Brain microvascular endothelial cell (primary cell): ENCODE measurements at places on chromosomes 11 and 22.

- DNase-seq, result no peak
Observed at GRCh38 chr11:122556605-122557004, 98.9 kb upstream of the UBASH3B start.

GRCh38 chr11:57223601-57224000, 13.4 kb downstream of the APLNR start:
- DNase-seq, result no peak

GRCh38 chr11:3119141-3119821, 45.8 kb downstream of the OSBPL5 start:
- DNase-seq, result no peak

DNA sequence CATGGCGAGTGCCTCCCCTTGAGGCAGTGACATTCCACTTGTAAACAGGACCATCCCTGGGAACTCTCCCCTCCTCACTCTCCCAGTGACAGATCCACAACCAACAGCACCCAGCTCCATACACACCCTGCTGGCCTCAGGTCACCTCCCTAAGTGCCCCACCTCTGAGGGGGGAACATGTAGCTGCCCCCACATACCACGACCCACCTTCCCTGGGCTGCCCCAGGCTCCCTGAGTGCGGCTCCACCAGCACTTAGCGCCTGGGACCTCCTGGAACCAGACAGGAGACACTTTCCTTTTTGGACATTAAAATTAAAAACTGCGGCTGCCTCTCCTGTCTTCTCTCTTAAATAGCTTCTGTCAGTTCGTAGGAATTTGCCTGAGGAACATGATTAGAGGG, 1140.1 kb downstream of the BRD1 start:
- no peak for DNase-seq

- no peak for DNase-seq
Observed at GRCh38 chr11:105100206-105100605, 39.4 kb downstream of the CARD18 start.

- peak; percentile 47 for DNase-seq
Observed at GRCh38 chr11:111520560-111520959, 6.0 kb downstream of the HOATZ start.

DNA sequence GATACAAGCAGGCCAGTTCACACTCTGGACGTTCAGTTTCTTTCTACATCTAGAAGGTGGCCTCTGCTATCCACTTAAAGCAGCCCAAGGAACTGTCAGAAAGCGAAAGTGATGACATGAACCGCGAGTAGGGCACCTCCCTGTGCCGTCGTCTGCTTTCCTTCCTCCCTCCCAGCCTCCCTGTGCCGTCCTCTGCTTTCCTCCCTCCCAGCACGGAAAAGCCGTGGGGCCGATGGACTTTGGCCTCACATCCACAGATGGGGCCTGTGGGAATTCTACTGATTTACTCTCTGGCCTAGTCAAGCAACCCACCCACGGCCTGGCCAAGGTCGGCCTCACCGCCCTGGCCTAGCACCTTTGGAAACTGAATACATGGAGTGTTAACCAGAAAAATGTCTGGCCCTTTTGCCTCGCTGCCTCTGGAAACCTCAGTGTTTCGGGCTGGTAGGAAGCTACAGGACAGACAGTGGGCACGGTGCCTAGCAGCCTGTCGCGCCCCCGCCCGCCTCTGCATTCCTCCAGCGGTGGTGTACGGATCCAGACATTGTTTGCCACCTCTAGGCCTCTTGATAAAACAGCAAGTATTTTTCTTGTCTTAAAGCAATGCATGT, 14.2 kb downstream of the PEX26 start:
- no peak for DNase-seq

DNA sequence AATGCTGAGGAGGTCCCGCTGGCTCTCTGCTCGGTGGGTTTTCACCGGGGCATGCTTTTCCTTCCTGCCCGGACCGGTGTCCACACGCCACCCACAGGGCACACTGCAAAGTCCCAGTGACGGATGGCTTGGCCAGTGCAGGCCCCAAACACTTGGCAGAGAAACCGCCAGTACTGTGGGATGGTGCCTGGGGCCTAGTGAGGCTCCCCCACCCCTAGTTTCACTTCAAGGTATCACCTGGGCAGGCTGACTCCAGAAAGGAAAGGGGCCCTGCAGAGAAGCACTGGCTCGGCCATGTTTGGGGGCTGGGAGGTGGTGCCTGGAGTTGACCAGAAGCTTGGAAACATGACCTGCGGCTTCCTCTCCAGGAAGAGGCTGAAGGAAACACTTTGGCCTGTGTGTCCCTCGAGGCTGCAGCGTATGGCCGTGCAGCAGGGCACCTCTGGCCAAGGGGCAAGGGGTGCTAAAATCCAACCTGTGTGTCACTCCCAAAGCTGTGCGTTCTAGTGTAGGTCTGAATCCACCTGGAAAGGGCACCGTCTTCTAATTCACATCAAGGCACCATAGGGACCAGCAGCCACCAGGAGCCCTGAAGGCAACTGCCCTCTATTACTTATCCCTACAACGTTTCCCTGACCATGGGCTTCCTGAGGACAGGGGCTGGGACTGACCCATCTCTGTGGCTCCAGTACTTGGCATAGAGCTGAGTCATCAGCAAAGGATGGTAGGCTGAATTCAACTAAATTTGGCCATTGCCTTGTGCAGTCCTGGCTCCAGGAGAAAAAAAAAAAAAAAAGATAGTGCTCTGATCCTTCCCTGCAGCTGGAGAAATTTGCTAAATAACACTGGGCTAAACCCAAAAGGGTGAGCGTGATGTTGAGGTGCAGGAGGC, 22.6 kb downstream of the TPBGL start:
- no peak for DNase-seq

DNA sequence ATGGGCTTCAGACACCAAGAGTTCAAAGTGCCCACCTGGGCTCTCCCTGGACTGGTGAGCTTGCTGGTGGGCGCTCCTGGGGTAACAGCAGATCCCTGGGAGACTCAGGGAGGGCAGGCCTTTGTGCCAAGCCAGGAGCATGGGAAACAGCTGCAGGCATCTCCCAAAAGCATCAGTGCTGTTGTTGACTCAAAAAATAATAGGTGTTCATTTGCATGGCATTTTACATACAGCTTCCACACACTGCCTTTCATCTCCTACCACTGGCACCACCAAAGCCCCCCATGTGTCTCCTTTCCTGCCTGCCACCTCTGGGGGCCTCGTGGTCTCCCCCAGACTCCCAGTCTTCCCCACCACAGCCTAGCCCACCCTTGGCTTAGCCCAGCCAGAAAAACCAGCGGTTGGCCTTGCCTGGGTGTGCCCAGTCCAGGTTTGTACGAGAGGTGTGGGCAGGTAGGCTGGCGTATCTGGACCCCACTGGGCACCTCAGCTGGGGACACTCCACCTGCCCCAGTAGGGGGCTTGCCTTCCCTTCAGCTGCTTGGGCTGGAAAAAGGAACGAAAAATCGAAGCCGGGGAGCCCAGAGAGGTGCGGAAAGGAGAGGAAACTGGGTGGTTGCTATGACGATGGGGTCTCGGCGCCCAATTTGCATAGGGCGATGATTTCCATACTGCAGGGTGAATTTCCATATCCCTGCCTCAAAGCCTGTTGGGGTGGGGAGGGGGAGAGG, 15.0 kb downstream of the POU2F3 start:
- DNase-seq, result no peak

DNA sequence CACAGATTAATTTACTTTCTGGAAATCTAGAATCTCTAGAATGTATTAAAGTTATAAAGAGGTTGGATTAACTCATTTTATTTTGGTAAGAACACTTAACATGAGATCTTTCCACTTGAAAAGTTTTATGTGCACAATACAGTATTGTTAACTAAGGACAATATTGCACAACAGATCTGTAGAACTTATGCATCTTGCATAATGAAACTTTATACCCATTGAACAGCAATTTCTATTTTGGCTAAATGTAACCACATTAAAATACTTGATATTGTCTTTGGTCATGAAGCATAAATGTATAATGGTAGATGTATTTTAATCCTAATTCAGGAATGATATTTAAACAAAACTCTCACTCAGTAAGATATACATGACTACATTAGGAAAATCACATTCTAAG, 203.8 kb downstream of the SNX19 start:
- no peak for DNase-seq

GRCh38 chr11:74397501-74398243, 561 bp downstream of the PGM2L1 start:
- DNase-seq, result peak; percentile 11
